NAMALWA (cell line): ENCODE measurements at places on chromosomes 3 and 15.

GRCh38 chr3:71891483-71891882 lies 106.5 kb upstream of the PROK2 start:
- no peak for DNase-seq

- no peak for DNase-seq
Observed at GRCh38 chr15:50864873-50865272, 43.6 kb upstream of the AP4E1 start.

GRCh38 chr3:130383424-130383823 lies 38.0 kb downstream of the COL6A5 start:
- no peak for DNase-seq

DNA sequence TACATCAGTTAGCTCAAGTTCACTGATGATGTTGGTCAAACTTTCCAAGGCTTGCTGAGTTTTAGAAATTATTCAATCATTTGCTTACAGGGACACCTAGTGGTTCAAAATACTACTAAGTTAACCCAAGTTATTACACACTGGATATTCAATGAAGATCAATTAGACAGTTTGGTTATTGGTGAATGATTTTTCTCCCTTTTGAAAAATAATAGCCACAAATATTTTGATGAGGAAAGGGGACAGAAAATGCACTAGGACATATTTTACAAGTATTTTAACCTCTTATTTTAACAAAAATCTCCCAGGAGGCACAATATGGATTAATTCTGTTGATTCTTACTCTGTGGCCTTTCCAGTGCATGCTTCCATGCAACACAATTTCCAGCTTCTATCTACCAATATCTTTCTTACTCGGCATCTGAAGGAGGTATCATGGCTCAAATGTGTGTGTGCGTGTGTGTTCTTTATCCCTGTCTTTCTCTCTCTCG lies 20.1 kb upstream of the GOLGA6L2 start:
- peak; percentile 64 for DNase-seq

- peak; percentile 78 for DNase-seq
Observed at GRCh38 chr3:143847787-143848631, at the start of gene SLC9A9. Gene SLC9A9, minus strand, starts transcription at chr3:143848468. Its CDS starts 146 bp downstream, at chr3:143848322.
